ENCODE measurements at places on chromosomes 3 and 15. TPM values are rescaled to one million over a fixed set of nuclear protein-coding genes. Genes with fewer than 3 reads are reported as not detected.
A peak's percentile ranks its signal among the peaks of the same experiment; 100 is the strongest.

The ANKDD1A gene
- total RNA-seq = 3.1 TPM

The PPP1R14D gene
- not detected for total RNA-seq

GRCh38 chr3:122255757-122256439, 69.2 kb upstream of the CSTA start:
- DNase-seq = no peak
- H3K27me3 ChIP-seq = no peaks in the 10 kb centered on the region
- peaks cover 2% of the 10 kb centered on the region for H3K4me1 ChIP-seq
- no peak overlapping the region for H3K27ac ChIP-seq
- H3K4me3 ChIP-seq = no peak overlapping the region
- no peaks in the 10 kb centered on the region for H3K36me3 ChIP-seq

DNA sequence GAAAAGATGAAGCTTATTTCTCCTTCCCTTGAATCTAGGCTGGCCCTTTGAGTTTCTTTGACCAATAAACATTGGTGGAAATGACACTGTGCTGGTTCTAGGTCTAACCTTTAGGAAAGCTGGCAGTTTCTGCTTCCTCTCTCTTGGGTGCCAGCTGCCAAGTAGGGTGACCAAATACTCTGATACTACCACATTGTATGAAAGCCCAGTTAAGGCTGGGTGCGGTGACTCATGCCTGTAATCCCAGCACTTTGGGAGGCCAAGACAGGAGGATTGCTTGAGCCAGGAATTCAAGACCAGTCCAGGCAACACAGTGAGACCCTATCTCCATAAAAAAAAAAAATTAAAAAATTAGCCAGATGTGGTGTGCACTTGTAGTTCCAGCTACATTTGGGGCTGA, 320.7 kb downstream of the ZNF621 start:
- H3K27ac ChIP-seq = no peak overlapping the region
- H3K4me1 ChIP-seq = no peaks in the 10 kb centered on the region
- H3K36me3 ChIP-seq = no peaks in the 10 kb centered on the region
- no peak overlapping the region for H3K4me3 ChIP-seq

- H3K36me3 ChIP-seq = no peaks in the 10 kb centered on the region
- no peak for DNase-seq
- H3K27me3 ChIP-seq = no peaks in the 10 kb centered on the region
- peaks cover 36% of the 10 kb centered on the region for H3K4me1 ChIP-seq
- peak overlapping the region; percentile 51 for H3K27ac ChIP-seq
- no peak overlapping the region for H3K4me3 ChIP-seq
Measured at GRCh38 chr3:151896246-151897012, 23.0 kb downstream of the SUCNR1 start.

The AP2M1 gene
- total RNA-seq = 190 TPM

The NCBP2 gene
- 78.1 TPM for total RNA-seq

- peak overlapping the region; percentile 81 for H3K4me3 ChIP-seq
- peaks cover 8% of the 10 kb centered on the region for H3K27me3 ChIP-seq
- no peak for DNase-seq
- H3K27ac ChIP-seq = no peak overlapping the region
- H3K36me3 ChIP-seq = no peaks in the 10 kb centered on the region
Measured at GRCh38 chr15:83927704-83928391, 273.9 kb downstream of the ADAMTSL3 start.

The ADAMTSL3 gene
- not detected for total RNA-seq

DNA sequence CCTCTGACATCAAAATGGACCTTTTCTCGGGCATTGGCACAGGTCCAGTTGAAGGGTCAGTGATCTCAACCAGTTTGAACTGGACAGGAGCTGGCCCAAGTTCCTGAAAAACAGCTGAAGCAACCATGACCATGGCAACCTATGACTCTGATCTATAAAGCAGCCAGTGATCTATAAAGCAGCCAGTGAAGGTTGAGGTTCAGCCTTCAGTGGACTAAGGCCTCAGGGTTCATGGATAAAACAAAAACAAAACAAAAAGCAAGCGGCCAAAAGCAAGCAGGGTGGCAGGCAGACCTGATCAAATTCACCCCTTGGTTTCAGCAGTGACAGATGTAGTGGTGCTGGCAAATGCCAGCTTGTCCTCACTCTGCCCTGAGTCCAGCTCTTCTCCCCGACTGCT, 10.0 kb upstream of the CHRNB4 start:
- no peak overlapping the region for H3K4me3 ChIP-seq
- DNase-seq = no peak
- H3K27me3 ChIP-seq = peaks cover 11% of the 10 kb centered on the region
- H3K36me3 ChIP-seq = no peaks in the 10 kb centered on the region
- no peak overlapping the region for H3K27ac ChIP-seq

- H3K36me3 ChIP-seq = no peaks in the 10 kb centered on the region
Measured at GRCh38 chr15:28049581-28049980, 49.5 kb downstream of the OCA2 start.

- no peak overlapping the region for H3K27ac ChIP-seq
- H3K27me3 ChIP-seq = peaks cover 34% of the 10 kb centered on the region
- H3K4me1 ChIP-seq = no peaks in the 10 kb centered on the region
- H3K36me3 ChIP-seq = no peaks in the 10 kb centered on the region
- peak overlapping the region; percentile 66 for H3K4me3 ChIP-seq
Measured at GRCh38 chr3:142888099-142888480, 793 bp downstream of the PCOLCE2 start.

DNA sequence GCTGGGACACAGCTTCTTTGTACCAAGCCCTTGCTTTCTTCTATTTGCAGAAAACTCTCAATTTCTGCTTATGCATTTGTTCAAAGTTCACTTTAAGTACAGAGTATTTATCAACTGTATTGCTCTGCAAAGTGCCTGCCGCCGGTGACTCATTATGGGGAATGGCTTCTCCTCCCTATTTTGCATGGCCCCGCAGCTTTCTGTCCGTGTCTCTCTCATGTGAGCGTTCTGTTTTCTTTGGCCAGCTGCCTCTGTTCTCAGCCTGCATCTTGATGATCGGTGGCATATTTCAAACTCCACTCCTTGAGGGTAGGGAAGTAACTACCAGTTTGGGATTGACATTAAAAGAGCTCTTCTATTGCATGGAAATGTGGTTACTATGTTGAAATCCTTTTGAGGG, 28.6 kb upstream of the ST8SIA2 start:
- no peak overlapping the region for H3K4me3 ChIP-seq
- H3K4me1 ChIP-seq = no peaks in the 10 kb centered on the region
- no peak for DNase-seq
- peaks cover 8% of the 10 kb centered on the region for H3K27me3 ChIP-seq

DNA sequence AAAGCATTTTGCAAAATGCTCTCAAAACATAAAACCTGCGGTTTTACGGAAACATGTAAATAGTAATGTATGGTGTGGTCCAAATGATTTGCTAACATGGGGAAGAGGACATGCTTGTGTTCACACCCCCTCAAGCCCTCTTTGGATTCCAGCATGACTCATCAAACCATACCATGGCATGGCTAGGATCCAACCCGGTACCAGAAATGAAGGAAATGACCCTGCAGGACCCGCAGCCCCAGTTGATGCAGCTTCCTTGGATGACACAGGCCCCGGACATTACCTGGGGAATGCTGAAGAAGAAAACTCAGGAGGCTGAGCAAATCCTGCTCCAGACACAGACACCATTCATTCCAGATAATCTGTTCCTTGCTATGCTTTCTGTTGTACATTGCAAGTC, 222.9 kb downstream of the DTWD1 start:
- peaks cover 63% of the 10 kb centered on the region for H3K36me3 ChIP-seq
- H3K27me3 ChIP-seq = no peaks in the 10 kb centered on the region
- peaks cover 15% of the 10 kb centered on the region for H3K4me1 ChIP-seq
- no peak overlapping the region for H3K27ac ChIP-seq
- H3K4me3 ChIP-seq = no peak overlapping the region
- no peak for DNase-seq

The KLF15 gene
- not detected for total RNA-seq

The ACTRT3 gene
- total RNA-seq = 1.5 TPM

- no peak overlapping the region for H3K27ac ChIP-seq
- DNase-seq = no peak
- H3K4me3 ChIP-seq = no peak overlapping the region
- no peaks in the 10 kb centered on the region for H3K4me1 ChIP-seq
- no peaks in the 10 kb centered on the region for H3K36me3 ChIP-seq
Measured at GRCh38 chr3:157530637-157531300, 27.6 kb upstream of the VEPH1 start.

DNA sequence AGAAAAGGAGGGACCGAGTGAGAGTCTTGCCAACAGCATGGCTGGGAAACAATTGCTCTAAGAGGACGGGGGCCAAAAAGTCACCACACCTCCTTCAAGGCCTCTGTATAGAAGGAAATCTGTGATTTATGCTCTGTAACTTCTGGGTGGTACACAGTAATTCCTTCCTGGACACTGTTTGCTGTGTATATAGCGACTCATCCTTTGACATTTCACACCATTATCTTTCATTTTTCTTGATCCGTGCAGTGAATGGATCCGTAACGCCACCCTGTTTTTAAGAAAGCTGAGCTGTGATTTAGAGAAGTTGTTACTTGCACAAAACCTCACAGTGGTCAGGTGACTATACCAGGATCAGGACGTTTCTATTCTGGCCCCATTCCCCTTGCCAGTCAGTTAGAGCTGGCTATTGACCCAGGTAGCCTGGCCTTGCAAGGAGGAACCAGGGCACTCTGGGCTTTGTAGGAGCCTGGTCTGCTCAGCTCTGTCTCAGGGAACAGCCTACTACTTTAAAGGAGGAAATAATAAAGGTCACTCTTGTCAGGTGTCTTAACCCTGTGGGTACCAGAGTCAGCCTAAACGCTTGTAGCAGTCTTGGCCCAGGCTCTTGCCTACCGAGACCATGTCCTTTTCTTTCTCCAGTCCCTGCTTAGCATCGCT, 86.5 kb upstream of the MYZAP start:
- DNase-seq = no peak
- H3K36me3 ChIP-seq = no peaks in the 10 kb centered on the region
- H3K4me3 ChIP-seq = no peak overlapping the region
- H3K4me1 ChIP-seq = no peaks in the 10 kb centered on the region
- H3K27ac ChIP-seq = no peak overlapping the region

The KLHL40 gene
- total RNA-seq = not detected

DNA sequence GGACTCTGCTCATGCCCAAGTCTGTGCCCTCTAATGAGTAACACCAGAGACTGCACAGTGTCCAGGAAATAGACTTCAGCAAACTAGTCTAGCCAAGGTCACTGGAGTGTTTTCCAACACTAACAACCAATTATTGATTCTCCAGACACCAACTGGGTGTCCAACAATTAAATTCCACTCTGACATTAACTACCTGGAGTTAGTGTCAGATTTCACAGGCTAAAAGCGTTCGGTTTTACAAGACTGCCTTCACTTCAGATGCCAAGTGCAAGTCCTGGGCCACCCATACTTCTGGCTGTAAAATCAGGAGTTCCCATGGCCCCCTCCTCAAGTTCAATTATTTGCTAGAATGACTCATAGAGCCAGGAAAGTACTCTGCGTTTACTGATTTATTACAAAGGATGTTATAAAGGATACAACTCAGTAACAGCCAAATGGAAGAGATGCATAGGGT, 20.8 kb upstream of the CFAP161 start:
- H3K4me1 ChIP-seq = peaks cover 22% of the 10 kb centered on the region
- no peak overlapping the region for H3K27ac ChIP-seq
- peaks cover 23% of the 10 kb centered on the region for H3K27me3 ChIP-seq
- no peak overlapping the region for H3K4me3 ChIP-seq
- H3K36me3 ChIP-seq = no peaks in the 10 kb centered on the region
- DNase-seq = no peak

GRCh38 chr3:136994772-136995516, 37.2 kb downstream of the IL20RB start:
- H3K4me3 ChIP-seq = no peak overlapping the region
- H3K4me1 ChIP-seq = no peaks in the 10 kb centered on the region
- no peak overlapping the region for H3K27ac ChIP-seq
- DNase-seq = no peak
- no peaks in the 10 kb centered on the region for H3K36me3 ChIP-seq

DNA sequence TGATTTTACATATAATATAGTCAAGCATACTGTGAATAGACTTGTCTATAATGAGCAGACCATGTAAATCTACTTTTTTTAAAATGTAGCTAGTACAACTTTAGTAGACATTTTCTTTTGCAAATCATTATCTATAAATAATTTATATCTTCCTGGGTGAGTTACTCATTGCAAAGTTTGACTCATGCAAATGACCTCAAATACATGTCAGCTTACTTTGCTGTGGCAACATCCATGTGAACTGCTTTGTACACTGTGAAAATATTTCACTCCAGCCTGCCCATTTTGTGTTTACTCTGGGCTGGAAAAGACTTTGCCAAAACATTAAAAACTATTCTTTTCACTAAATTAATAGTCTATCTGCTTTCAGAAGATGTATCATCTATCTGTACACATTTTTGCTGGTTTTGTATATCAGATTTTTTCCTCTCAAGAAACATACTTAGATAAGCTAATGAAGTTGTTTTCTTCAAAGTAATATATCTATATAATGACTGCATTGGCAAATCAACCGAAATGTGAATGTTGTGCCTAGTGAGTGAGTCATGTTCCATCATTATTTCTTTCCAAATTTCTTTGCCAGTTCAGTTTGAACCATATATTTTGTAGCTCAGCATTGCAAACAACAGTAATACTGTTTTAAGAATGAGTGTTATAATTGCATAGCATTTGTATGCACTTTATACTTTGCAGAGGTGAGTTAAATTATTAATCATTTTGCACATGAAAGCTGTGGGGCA, 26.5 kb downstream of the IGSF10 start:
- H3K36me3 ChIP-seq = peaks cover 4% of the 10 kb centered on the region
- H3K27me3 ChIP-seq = no peaks in the 10 kb centered on the region
- H3K27ac ChIP-seq = no peak overlapping the region
- H3K4me1 ChIP-seq = no peaks in the 10 kb centered on the region

DNA sequence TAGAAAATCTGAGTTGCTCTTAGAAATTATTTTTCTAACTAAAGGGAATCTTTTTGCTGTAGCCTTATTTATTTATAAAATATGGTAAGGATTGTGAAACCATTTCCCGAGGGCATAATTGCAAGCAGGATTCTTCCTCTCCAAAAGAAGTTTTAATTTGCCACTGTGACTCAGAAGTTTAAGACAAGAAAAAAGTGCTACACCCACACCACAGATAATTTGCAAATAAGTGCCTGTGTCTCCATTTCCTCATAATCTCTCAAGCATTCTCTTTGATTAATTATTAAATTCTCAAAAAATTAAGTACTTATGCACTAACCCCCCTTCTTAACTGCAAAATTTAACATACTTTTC, 43.6 kb downstream of the RASA2 start:
- peaks cover 24% of the 10 kb centered on the region for H3K36me3 ChIP-seq
- no peak for DNase-seq
- H3K27ac ChIP-seq = peak overlapping the region; percentile 54
- peak overlapping the region; percentile 8 for H3K4me3 ChIP-seq
- H3K4me1 ChIP-seq = peaks cover 43% of the 10 kb centered on the region

All from natural killer cell treated with Interleukin-12 subunit alpha and Interleukin-12 subunit beta and Interleukin-15 and Interleukin-18, amount 100 ng/mL, for 72 hours (primary cell).